ENCODE measurements at places on chromosomes 12 and 14. TPM values are rescaled to one million over a fixed set of nuclear protein-coding genes. Genes with fewer than 3 reads are reported as not detected.

SLC25A47 gene
- total RNA-seq: not detected

ARHGDIB gene
- 838 TPM for total RNA-seq

OR4E2 gene
- not detected for total RNA-seq

TAS2R50 gene
- 3.0 TPM for total RNA-seq

GPR132 gene
- 18.2 TPM for total RNA-seq

C12orf75 gene
- total RNA-seq: 131 TPM

GRCh38 chr12:114384739-114385138 lies 21.2 kb downstream of the TBX5 start:
- no peaks in the 10 kb centered on the region for H3K27me3 ChIP-seq
- H3K4me1 ChIP-seq: no peaks in the 10 kb centered on the region
- H3K27ac ChIP-seq: no peak overlapping the region
- H3K4me3 ChIP-seq: no peak overlapping the region
- no peak for DNase-seq
- H3K36me3 ChIP-seq: no peaks in the 10 kb centered on the region

DNA sequence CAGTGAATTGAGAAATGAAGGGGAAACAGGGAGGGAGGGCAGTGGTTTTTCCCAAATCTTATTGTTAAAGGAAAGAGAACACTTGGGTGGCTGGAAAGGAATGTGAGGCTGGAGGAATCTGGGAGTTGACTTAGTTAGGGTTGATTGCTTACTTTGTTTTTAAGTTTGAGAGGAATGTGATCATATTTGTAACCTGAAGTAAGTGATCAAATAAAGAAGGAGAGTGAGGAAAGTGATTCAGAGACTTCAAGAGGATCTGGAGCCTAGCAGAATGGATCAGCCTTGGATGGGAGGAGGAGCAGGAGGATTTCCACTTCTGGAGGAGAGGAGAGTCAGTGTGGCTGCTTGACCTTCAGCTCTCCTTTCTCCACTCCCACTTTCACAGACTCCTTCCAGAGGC lies 6.0 kb upstream of the LRP6 start:
- no peak overlapping the region for H3K4me3 ChIP-seq
- no peaks in the 10 kb centered on the region for H3K4me1 ChIP-seq

DNA sequence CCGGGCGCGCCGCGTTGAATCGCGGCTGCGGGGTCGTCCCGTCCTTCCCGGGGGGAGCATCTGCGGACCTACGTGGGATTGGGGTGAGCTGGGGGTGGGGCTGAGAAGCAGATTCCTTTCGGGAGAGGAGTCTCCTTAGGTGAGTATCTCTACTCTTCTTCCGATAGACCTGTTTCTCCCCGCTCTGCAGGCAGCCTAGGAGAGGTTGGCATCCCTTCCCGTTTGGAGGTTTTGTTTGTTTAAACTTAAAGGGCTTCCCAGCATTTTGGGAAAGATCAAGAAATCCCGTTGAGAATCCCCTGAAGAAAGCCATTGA lies 411 bp downstream of the TTLL5 start:
- peak overlapping the region; percentile 90 for H3K27ac ChIP-seq
- no peak for DNase-seq
- H3K27me3 ChIP-seq: no peaks in the 10 kb centered on the region
- H3K4me3 ChIP-seq: peak overlapping the region; percentile 91
- peaks cover 3% of the 10 kb centered on the region for H3K36me3 ChIP-seq
- H3K4me1 ChIP-seq: peaks cover 10% of the 10 kb centered on the region

- DNase-seq: no peak
- no peaks in the 10 kb centered on the region for H3K4me1 ChIP-seq
- H3K4me3 ChIP-seq: no peak overlapping the region
- no peaks in the 10 kb centered on the region for H3K36me3 ChIP-seq
Observed at GRCh38 chr12:32034045-32034444, 72.6 kb upstream of the BICD1 start.

All from natural killer cell (primary cell).